ENCODE measurements at places on chromosomes 12 and 14.
A peak's percentile ranks its signal among the peaks of the same experiment; 100 is the strongest.

DNA sequence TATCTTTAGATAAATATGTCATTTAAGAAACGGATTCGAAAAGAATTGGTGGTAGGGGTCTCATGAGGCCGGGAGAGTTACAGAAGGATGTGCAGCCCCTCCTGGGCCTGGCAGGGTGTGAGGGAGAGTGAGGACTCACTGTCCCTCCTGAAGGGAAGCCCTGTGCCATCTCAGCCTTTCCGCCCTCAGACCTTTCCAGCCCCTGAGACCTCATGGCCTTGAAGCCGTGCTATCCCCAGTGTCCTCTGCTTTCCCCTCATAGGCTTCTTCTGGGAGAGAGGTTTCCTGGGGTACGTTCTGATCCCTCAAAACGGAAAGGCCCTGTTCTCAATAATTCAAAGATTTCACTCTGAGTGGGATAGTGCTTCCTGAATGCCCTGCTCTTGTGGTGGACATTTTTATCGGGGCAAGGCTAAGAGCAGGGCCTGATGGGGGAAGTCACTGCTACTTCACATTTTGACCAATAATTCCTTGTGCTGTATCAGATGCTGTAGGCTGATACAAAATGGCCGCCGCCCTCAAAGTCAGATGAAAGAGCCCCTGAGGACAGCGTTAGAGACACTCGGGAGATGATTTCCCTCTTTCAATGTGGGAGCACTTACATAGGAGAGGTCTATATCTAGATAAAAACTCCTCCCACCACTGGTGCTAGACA lies 1.3 kb downstream of the CD4 start:
- no peak for DNase-seq

DNA sequence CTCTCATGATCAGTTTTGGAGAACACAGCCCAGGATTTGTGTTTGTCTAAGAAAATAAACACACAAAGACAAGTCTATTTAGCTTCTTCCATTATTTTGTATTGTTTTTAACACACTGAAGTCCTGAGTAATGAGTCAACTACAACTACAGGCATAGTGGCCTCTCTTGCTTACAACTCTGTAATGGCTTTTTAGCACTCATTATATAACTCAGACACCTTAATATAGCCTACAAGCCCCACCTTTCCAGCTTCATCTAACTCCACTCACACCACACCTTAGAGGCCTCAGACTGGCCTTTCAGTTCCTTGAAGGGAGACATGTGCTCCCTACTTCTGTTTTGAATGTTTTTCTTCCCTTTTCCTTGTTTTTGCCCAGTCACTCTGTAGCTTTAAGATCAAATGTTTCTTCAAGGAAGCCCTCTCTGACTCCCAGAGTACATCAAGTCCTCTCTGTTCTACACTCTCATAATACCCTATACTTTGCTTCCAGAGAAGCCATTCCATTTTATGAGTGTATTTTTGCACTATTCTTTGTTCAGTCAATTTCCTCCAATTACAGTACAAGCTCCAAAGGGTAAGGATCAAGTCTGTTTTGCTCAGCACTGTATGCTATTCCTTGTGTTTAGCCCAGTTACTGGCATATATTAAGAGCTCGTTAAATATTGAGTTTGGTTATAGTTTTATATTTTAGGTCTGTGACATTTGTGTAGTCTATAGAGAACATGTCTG lies 233.6 kb upstream of the ARHGAP5 start:
- DNase-seq: peak; percentile 9

GRCh38 chr14:60738843-60739508 lies 4.4 kb downstream of the MNAT1 start:
- DNase-seq: no peak

DNA sequence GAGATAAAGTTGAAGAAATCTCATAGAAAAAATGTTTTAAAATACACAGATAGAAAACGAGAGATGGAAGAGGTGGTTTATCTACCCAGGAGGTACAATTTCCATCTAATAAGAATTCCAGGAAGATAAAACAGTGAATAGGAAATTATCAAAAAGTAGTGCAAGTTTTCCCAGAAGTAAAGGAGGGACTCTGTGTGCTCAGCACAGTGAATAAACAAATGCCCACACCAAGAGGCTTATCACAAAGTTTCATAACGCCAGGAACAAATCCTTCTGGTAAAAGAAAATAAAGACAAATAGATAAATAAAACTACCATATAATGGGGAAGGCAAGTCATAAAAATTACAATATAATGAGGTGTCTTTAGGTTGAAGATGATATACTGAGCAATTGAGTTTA lies 179.0 kb downstream of the SLC41A2 start:
- DNase-seq: no peak

GRCh38 chr12:2640709-2641108 lies 154.1 kb upstream of the FKBP4 start:
- DNase-seq: peak; percentile 94

GRCh38 chr14:76672123-76672522 lies 89.1 kb upstream of the VASH1 start:
- DNase-seq: peak; percentile 30

GRCh38 chr12:132162508-132163031 lies 18.3 kb downstream of the NOC4L start:
- peak; percentile 89 for DNase-seq

DNA sequence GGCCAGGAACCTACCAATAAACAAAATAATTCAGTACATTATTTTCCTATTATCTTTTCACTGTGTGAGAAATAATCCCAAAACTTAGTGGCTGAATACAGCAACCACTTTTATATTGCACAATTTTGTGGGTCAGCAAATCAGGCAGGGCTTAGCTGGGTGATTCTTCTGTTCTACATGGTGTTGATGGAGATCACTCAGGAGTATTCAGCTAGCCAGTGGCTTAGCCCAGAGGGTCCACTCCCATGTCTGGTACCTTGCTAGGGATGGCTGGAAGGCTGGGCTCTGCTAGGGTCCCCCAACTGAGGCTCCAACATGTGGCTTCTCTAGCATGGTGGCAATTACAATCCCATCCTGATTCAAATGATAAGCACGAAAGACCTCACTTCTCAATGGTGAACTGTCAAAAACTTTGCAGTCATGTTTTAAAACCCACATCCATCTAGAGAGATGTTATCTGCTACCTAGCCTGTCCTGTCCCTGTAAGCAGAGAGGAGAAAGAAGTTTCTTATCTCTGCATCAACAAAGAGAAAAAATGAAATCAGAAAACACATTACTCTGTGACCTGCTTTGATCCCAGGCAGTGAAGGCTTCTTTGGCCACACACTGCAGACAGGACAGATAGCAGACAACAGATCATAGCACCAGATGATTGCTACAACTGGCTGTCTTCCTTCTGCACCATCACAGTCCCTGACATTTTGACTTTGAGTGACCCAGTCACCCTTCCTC lies 51.0 kb upstream of the MYL2 start:
- DNase-seq: no peak

DNA sequence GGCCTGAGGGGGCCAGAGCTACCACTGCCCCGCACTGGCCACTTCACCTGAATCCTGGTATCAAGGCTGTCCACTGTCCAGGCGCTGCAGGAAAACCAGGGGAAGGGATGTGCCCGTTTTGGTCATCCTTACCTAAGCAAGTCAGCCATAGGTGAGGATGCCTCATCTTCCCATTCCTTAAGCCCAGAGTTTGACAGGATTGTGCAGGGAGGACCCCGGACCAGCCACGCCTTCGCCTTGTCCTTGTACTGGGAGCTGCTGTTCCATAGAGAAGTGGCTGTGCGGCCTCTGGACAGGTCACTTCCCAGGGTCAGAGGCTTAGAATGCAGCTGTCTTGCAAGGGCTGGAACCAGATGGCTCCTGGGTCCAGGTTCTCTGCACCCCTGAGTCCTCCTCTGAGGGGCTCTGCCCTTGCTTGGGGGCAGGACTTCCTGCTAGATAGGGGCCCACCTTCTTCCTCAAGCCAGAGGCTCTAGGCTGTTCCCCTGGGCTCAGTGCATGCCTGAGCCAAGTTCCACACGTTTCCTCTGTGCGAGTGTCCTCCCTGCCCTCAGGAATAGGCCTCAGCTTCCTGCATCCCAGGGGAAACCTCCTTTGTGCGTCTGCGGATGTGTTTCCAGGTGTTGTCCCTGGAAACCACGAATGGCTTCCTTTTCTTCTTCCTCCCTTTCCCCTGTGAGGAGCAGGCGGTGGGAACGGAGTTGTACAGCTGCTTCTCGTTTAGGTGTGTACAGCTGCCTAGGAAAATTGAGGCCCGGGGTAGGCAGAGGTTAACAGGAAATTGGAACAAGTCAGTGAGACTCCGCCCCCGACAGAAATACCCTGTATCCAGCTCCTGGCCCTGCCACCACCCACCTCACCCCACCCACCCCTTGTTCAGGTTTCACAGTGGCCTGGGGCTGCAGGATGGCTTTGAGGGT lies 54.3 kb upstream of the RIN3 start:
- DNase-seq: no peak

DNA sequence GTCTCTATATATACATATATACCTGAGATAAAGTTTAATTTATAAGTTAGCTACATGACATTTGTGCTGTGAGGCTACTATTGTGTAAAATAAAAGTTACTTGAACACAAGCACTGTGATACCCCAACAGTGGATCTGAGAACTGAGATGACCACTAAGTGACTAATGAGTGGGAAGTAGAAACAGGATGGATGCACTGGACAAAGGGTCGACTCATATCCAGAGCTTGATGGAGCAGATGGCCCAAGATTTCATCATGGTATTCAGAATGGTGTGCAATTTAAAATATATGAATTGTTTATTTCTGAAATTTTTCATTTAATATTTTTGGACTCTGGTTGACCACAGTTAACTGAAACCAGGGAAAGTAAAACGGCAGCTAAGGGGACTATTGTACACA lies 908.6 kb upstream of the MDGA2 start:
- peak; percentile 39 for DNase-seq

- no peak for DNase-seq
Observed at GRCh38 chr12:104291867-104292524, 11.5 kb upstream of the EID3 start.

DNA sequence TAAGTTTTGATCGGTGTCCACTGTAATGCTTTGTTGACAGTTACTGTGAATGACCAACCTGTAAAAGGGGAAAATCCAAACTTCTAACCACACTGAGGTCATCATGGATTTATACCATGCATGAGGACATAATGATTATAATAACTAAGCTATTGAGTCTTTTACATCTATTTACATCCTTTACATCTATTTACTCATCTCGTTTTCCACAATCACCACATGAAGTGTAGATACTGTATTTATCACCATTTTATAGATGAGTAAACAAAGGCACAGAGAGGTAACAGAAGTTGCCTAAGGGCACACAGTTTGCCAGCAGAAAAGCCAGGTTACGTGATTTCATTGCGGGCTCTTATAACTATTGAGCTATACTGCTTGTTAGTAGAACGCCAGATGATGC lies 27.9 kb upstream of the EID3 start:
- DNase-seq: no peak

DNA sequence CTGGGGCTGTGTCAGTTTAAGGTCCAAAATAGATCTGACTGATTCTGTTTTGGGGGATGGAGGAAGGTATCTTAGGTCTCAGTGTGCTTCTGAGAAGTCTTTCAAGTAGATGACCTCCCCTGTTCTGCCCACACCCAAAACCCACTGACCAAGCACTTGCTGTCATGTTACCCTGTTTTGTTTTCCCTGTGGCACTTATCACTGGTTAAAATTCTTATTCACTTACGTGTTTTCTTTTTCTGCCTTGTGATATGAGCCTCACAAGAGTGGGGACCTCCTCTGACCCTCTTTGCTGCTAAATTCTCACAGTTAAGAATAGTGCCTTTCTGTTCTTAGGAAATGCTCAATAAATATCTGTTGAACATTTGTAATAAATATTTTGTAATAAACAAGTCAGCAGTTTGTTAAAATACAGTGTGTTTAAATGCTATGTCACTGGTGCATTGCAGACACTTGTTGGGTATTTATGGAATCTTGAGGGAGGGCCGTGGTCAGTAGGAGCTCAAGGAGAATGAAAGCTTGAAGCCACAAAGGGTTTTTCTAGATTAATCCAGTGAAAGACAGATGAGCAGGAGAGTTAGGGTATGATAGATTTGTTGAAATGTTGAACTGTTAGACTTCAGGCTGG lies 20.9 kb downstream of the PLEKHA5 start:
- no peak for DNase-seq

GRCh38 chr12:19659086-19659485 lies 219.8 kb downstream of the AEBP2 start:
- DNase-seq: no peak

DNA sequence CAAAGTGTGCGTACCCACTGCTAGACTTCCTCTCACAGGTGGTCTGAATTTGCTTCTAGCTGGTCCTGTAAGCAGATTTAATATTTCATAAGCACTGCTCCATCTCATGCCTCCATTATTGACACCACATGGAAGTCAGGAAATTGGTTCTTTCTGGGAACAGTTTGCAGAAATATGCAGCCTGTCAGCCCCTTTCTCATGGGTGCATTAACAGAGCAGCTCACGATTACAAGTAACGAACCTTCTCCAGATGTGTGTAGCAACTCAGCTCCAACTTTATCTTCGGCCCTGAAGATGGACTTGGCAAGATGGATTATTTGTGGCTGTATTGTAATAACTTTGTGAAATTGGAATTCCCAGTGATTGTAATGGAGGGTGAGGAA lies 214.5 kb upstream of the DDHD1 start:
- DNase-seq: no peak

DNA sequence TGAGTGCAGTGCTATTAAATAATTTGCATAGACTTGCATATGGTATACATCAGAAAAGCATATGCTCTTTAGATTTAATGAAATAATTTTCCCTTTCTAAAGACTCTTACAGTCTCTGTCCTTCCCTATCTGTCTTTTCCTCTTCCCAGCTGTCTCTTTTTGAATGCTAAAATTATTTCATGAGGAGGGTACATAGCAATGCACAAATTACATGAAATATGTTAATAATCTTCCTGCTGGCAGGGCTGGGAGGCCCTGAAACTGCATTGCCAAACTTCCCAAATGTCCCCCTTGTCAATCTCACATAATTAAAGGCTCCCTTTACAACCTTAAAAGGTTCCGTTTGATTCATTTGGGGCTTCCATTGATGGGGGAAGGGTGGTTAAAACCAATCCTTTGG lies 22.2 kb downstream of the LLPH start:
- no peak for DNase-seq

DNA sequence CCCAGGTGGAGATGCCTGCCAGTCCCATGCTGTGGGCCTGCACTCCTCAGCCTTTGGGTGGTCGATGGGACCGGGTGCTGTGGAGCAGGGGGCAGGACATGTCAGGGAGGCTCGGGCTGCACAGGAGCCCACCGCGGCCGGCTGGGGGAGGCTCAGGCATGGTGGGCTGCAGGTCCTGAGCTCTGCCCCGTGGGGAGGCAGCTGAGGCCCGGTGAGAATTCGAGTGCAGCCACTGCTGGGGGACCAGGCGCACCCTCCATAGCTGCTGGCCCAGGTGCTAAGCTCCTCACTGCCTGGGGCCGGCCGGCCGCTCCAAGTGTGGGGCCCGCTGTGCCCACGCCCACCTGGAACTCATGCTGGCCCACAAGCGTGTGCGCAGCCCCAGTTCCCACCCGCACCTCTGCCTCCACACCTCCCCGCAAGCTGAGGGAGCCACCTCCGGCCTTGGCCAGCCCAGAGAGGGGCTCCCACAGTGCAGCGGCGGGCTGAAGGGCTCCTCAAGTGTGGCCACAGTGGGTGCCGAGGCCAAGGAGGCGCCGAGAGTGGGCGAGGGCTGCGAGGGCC lies 49.6 kb downstream of the DACT1 start:
- no peak for DNase-seq

- DNase-seq: no peak
Observed at GRCh38 chr12:118063576-118064391, 2.8 kb upstream of the WSB2 start.

GRCh38 chr14:35818346-35819115 lies 7.6 kb upstream of the BRMS1L start:
- DNase-seq: peak; percentile 54

GRCh38 chr12:115620816-115621215 lies 656.7 kb downstream of the MED13L start:
- DNase-seq: no peak

- DNase-seq: no peak
Observed at GRCh38 chr12:49335118-49335954, 1.7 kb downstream of the C1QL4 start.
